T-helper 9 cell (primary cell): ENCODE measurements at places on chromosomes 7 and 10.

- no peak for DNase-seq
Measured at GRCh38 chr10:122441961-122442360, 12.5 kb upstream of the ARMS2 start.

DNA sequence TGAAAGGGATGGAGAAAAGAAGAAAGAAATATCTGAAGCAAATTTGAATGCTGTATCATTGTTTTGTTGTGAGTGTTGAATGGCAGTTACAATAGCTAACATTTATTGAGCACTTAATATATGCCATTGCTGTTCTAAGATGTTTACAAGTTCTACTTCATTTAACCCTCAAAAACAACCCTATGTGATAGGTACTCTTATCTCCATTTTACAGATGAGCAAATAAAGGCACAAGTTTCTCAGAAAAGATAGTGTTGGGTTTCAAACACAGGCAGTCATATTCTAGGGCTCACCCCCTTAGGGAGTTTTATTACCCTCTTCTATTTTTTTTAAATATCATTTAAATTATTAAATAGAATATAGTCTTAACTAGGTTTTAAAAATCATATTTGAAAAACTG, 8.3 kb upstream of the ELAPOR2 start:
- no peak for DNase-seq

DNA sequence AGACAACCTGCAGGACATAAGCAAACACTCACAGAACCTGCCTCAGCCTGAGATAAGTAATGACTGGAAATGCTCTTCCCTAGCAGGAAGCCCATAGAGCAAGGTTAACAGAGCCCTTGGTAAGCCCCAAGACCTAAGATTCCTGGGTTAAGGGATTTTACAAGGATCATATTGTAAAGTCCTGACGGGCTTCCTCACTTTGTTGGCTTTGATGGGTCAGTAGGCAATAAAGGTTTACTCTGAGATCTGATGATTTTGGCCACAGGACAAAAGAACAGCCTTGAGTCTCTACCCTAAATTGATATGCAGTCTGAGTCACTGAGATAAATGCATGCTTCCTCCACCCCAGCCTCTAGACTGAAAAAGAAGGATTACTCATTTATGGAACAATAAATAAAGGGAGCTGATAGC, 270.8 kb downstream of the HTR7 start:
- DNase-seq: no peak

- DNase-seq: no peak
Measured at GRCh38 chr10:69669409-69669808, 39.4 kb downstream of the FAM241B start.

- DNase-seq: no peak
Measured at GRCh38 chr7:84735677-84736076, 451.2 kb downstream of the SEMA3D start.

- DNase-seq: no peak
Measured at GRCh38 chr10:32263300-32263699, 83.7 kb downstream of the EPC1 start.

- no peak for DNase-seq
Measured at GRCh38 chr7:11751807-11752389, 80.1 kb downstream of the THSD7A start.

GRCh38 chr7:21412957-21413356, 14.9 kb upstream of the SP4 start:
- no peak for DNase-seq

DNA sequence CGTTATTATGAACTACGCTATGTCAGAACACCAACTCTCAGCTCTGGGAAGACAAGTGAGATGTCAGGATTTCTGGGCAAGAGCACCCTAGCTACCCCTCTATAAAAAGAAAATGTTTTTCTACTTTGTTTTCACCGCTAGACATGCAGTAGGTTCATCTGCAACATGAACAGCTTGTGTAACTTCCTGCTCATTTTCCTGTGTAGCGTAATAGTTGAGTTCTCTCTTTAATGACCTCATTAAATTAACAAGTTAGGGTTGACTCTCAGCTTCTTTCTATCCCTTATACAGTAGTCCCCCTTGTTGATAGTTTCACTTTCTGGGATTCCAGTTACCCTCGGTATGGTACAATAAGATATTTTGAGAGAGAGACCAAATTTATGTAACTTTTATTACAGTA, 329.4 kb upstream of the ZNF32 start:
- no peak for DNase-seq

DNA sequence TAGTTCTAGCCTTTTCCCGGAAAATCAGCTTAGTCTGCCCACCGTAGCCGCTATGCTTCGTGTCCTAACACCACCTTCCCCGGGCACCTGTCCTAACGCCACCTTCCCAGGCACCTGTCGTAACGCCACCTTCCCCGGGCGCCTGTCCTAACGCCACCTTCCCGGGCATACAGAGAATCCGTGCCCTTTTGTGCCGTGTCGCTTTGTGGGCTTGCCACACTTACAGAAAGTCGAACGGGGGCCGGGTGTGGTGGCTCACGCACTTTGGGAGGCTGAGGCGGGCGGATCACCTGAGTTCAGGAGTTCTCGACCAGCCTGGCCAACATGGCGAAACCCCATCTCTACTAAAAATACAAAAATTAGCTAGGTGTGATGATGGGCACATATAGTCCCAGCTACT, 73.6 kb upstream of the DNAJB6 start:
- DNase-seq: no peak

GRCh38 chr7:106423821-106424475, 139.2 kb upstream of the NAMPT start:
- no peak for DNase-seq

DNA sequence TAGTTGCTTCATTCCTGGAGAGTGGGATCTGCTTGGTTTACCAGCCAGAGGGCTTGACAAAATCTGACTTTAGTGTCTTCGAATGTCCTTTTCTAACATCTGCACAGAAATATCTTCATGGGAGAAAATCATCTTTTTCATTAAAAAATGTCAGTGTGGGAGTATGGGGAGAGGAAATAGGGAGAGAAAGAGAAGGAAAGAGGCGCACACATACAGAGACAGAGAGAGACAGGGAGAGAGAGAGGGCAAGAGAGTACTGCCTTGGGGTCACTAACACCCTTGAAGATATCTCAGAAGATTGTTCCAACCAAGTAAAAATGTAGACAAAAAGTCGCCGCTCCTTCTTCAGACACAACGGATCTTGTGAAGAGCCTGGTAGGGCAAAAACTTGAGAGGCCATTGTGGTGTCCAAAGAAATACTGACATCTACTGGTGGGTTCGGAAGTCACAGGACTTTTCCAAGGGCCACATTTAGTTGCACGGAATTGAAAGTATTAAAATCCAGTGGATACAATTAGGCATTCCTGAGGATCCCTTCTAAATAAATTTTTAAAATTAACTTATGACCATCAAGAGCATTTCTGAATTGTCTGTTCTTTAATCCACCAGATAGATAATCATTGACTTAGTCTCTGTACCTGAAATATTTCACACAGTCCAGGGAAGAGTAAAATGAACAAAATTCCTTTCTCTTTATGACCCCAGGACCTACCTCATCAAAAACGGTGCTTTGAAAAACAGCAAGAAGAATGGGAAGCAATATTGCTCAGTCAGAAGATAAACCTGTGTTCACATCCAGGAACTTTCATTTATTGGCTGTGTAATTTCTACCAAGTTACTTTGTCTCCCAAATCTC, 29.7 kb downstream of the VIM start:
- DNase-seq: peak; percentile 13

DNA sequence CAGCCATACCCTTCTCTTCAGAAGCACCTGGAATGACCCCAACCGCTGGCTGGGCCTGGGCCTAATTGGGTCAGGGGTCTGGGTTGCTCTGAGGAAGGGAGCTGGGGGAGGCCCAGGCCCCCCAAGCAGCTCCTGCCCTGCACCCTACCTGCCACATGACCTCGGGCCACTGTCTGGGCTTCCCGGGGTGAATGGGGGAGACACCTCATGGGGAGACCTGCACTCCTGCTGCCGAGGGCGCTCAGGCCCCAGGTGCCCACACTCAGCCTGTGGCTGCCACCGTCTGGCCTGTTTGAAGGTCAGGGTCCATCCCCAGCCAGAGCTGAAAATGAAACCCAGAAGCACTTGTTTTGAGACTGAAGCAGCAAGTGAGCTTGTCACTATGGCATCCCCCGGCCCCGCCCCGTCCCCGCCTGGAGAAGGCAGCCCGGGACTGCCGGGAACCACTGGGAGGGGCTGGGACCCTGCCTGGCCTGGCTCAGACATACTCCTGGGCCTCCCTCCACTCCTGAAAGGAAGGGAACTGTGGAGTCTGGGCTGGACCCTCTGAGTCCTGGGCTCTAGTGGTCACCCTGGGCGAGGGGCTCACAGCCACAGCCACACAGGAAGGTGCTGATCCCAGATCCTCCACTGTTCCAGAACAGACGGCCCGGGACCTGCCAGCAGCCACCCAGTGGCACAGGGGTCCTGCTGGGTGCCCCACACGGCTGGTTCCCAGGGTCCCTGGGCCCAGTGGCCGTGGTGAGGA, 7.4 kb upstream of the MICALL2 start:
- DNase-seq: no peak

DNA sequence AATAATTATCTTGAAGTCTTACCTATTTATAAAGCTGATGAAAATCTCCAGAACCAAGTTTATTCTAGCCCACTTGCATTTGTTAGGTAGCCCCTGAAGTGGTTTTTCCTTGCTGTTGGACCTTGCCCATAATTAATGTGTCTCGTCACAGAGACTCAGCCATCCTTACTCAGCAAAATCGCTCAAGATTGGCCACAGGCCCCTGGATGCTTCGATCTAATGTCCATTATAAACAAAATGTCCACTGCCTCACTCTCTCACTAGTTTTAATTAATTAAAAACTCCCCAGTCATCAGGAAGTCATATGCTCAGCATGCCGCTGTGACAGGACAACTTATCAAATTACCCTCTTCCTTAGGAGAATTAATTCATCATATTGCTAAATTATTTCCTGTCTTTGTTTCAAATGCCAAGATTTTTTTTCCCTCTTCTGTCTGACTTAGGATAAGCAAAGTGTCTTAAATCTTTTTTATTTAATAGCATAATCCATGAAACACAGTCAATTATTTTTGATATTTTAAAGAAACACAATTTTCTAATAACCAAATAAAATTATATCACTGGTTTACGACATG, 126.8 kb upstream of the PCLO start:
- no peak for DNase-seq

DNA sequence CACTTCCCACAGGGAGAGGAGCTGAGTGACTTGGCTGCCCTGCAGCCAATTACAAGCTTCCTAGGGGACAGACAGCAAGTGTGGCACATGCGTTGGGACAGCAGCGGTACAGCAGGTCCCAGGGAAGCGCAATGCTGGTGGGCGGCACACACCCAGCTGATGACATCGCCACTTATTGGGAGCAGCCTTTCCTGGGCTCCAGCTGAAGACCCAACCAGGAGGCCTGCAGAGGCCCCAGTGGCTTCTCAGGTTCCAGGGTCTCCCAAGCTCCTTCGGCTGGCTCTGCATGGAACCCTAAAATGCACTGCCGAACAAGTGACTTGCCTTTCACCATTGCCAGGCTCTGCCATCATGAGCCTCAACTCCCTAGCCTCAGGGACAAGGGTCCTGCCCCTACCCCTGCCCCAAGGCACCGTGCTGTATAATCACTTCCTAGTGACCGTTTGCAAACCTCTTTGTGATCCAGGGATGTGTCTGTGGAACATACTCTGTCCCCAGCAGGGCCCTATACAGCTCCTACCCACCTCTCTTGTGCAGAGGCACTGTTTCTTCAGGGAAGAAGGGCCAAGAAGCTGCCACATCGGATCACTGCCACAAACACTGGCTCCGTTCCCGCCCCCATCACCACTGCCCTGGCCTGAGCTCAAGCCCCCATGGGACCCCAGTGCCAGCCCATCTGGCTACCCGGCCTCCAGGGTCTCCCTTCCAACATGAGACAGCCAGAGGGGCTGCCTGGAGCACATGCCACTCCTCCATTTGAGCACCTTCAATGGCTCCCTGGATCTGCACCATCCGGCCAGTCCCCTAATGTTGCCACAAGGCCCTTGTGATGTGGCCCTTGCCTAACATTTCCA, 19.3 kb upstream of the SLIT1 start:
- no peak for DNase-seq

DNA sequence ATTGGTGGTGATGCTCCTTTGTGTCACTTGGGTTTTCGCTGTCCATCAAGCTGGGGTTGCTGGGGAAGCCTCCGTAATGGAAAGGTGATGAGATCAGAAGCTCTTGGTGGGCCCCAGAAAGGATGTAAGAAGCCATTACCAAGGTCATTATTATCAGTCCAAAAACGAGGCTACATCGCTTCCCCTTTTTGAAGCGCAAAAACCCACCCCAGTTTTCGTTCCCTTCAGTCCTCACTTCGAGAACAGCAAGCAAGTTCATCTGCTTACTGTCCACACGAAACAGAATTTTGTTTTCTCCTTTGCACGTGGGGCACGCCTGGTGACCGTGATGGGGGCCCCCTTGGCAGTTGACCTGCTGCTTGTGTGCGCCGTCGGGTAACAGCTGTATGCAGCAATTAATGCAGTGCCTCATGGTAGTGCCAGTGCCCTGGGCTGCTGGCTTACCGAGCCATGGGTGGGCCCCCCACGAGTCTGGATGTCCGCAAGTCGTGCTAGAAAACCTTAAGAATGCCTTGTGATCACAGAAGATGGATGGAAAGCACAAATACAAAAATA, 47.5 kb downstream of the CHST15 start:
- DNase-seq: no peak

- no peak for DNase-seq
Measured at GRCh38 chr7:45394117-45394708, 180.0 kb upstream of the ADCY1 start.

- DNase-seq: no peak
Measured at GRCh38 chr10:35739998-35740397, 97.9 kb upstream of the FZD8 start.

DNA sequence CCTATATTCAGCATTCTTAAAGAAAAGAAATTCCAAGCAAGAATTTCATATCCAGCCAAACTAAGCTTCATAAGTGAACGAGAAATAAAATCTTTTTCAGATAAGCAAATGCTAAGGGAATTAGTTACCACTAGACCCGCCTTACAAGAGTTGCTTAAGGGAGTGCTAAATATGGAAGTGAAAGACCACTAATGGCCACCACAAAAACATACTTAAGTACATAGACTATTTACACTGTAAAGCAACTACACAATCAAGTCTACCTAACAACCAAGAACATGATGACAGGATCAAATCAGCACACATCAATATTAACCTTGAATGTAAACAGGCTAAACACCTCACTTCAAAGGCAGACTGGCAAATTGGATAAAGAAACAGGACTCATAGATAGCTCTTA, 42.2 kb upstream of the NME8 start:
- no peak for DNase-seq

DNA sequence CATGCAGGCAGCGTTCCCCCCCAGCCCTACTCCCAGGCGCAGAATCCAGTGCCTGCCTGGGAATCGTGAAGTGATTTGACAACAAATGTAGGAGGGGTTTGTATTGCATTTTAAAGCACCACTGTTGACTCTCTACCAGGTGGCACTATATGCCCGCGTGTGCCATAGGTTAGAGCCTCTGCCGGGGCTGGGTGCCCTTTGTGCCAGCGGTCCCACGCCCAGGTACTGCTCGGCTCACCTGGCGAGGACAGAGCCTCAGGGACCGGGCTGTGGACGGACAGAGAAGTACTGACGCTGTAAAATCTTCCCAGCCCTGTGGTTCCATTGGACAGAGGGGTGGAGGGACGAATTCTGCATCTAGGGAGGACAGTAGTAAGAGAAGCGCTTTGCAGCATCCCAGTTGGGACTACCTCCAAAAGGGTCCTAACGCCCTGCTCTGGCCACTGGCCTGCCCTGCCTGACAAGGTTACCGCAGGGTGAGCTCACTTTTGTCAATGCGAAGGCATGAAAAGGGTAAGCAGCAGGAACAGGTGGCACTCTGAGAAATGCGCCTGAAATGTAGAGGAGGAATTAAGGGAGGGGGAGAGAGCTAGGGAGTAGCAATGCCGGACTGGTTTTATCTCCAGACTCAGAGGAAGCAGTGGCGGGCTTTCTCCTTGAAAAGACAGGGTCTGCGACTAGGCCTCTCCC, 788 bp upstream of the CACNA2D1 start:
- DNase-seq: no peak

GRCh38 chr7:158129037-158130022, 458.3 kb downstream of the PTPRN2 start:
- DNase-seq: no peak
